Uterine smooth muscle cell (primary cell): ENCODE measurements at places on chromosomes 6 and 20. TPM values are rescaled to one million over a fixed set of nuclear protein-coding genes. Genes with fewer than 3 reads are reported as not detected.

IRAK1BP1 gene
- 3.7 and 5.4 TPM in 2 replicates for total RNA-seq

BTN1A1 gene
- not detected in 2 replicates for total RNA-seq

PRSS16 gene
- total RNA-seq, result 0.11 and 0.50 TPM in 2 replicates

ZBTB46 gene
- total RNA-seq, result 11.9 and 16.7 TPM in 2 replicates

DCDC2 gene
- 1.1 and 6.1 TPM in 2 replicates for total RNA-seq

COL19A1 gene
- under 0.01 and 0.44 TPM in 2 replicates for total RNA-seq

TSPO2 gene
- not detected in 2 replicates for total RNA-seq

SLC22A2 gene
- total RNA-seq, result 0.12 TPM in 1 of 2 replicates, not detected in the other

ITCH gene
- total RNA-seq, result 84.3 and 117 TPM in 2 replicates

TLDC2 gene
- total RNA-seq, result 0.11 TPM in 1 of 2 replicates, not detected in the other

OPRL1 gene
- 1.1 and 2.1 TPM in 2 replicates for total RNA-seq

PPIL6 gene
- total RNA-seq, result 2.3 and 5.0 TPM in 2 replicates

ESR1 gene
- 8.2 and 15.1 TPM in 2 replicates for total RNA-seq

SDC4 gene
- total RNA-seq, result 129 and 156 TPM in 2 replicates

GGTLC1 gene
- not detected in 2 replicates for total RNA-seq

RNF39 gene
- not detected in 2 replicates for total RNA-seq

ACSS1 gene
- 5.5 and 6.6 TPM in 2 replicates for total RNA-seq

TDRD6 gene
- 0.11 and 0.12 TPM in 2 replicates for total RNA-seq

RNF144B gene
- total RNA-seq, result 0.55 and 0.62 TPM in 2 replicates

CAGE1 gene
- total RNA-seq, result under 0.01 and 0.11 TPM in 2 replicates

TP53TG5 gene
- not detected in 2 replicates for total RNA-seq

PPIL4 gene
- 44.9 and 45.2 TPM in 2 replicates for total RNA-seq

BPIFA1 gene
- not detected in 2 replicates for total RNA-seq

RIMS4 gene
- 0.12 TPM in 1 of 2 replicates, not detected in the other for total RNA-seq

OPRM1 gene
- not detected in 2 replicates for total RNA-seq

LTA gene
- total RNA-seq, result not detected in 2 replicates

CTCFL gene
- total RNA-seq, result not detected in 2 replicates

MUC22 gene
- total RNA-seq, result not detected in 2 replicates

FLRT3 gene
- total RNA-seq, result 3.8 and 5.6 TPM in 2 replicates

FAM184A gene
- 1.00 and 1.1 TPM in 2 replicates for total RNA-seq
